CD14-positive monocyte (primary cell): ENCODE measurements at places on chromosomes 16 and 17.

- peak; percentile 77 for DNase-seq
These were observed 14.3 kb upstream of the NAT9 start for GRCh38 chr17:74790161-74791058.

DNA sequence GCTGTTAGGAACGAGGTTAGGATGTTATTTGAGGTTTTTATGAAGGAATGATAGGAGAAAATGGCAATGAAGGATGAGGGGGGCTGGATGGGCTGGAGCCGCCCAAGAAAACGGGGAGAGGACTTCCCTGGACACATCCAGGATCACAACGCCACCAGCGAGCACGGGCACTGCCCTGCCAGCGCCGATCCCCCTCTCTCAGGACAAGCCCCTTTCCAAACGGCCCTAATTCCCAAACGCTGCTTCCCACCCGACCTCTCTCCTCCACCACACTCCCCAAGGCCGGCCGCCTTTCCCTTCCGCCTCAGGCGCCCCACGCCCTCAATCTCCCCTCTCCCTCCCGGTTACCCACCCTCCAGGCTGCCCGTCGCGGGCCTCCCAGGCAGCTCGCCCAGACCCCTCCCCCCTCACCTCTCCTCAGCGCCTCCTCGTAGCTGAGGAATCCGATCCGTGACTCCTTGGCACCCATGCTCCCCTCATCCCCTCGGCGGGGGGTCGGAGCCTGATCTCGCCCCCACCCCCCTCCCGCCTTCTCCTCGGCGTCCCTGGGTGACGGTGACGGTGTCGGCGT is 377 bp downstream of the USP32 start:
- DNase-seq: no peak

DNA sequence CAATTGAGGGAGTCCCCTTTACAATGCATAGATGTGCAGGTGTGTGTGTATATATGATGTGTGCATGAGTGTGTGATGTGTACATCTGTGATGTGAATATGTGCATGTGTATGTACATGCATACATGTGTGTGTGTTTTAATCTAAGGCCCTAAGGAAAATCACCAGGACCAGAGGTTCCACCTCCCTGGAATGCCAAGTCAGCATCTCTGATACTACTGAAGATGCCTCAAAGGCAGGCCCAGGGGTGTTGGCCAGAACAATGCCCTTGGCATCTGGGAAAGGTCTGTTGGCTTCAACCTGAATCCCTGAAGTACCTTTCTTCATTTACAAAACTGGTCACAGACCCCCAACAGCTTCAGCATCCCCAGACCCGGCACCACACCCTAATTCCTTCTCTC is 129.5 kb downstream of the CDYL2 start:
- DNase-seq: no peak

DNA sequence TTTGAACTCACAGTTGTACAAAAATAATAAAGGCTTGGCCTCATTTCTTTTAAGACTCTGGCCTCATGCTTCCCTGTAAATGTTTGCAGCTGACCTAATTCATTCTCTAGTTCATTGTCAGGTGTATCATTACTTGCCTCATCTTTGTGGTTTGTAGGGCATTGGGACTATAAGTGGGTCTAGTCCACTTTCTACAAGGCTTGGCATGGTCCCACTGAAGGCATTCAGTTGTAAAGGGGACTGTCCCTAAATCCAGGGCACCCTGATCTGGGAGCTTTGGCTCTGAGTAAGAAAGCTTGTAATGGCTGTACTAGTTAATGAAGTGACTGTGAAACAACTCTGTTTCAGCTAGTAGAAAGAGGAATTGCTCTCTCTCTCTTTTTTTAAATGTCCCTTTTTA is 2.7 kb downstream of the KCTD2 start:
- no peak for DNase-seq

DNA sequence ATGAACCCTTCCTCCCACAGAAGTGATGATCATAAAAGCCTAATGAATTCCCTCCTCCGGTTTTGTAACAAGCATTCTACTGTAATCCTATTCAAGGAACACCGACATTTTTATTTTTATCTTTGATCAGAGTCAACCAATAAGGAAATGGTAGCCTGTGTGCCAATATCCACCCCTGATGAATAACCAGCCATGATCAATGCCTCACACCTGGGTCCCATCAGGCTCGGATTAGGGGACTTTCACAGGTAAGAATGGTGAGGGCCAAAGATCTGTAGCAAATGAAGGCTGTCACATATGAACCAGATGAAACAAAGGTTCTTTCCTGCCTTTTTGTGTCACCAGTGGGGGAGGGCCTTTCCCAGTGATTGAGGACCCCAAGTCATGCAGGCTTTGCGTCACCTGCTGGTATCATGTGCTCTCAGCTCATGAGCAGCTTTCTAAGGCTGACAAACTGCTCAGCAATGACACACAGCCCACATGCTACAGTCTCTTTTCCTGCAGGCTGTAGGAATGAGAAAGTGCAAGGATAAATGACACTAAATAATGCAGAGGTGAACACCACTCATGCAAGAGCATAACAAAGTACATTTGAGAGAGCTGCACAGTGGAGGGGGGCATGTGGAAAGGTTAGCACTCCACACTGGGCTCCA is 34.9 kb downstream of the TOM1L2 start:
- DNase-seq: no peak
